Upper lobe of left lung (tissue), 6 donors: ENCODE measurements at places on chromosomes 12 and 14. TPM values are rescaled to one million over a fixed set of nuclear protein-coding genes. Genes with fewer than 3 reads are reported as not detected.
A peak's percentile ranks its signal among the peaks of the same experiment; 100 is the strongest.

The ELK3 gene
- 38.4 TPM for total RNA-seq

The SMOC1 gene
- total RNA-seq, result not detected

The SLC5A8 gene
- total RNA-seq, result 8.8 TPM

The CSAD gene
- total RNA-seq, result 22.3 TPM

- DNase-seq, result no peak
- no peaks in the 10 kb centered on the region for H3K4me1 ChIP-seq
- H3K27me3 ChIP-seq, result no peaks in the 10 kb centered on the region
- H3K4me3 ChIP-seq, result no peak overlapping the region
- no peak overlapping the region for H3K27ac ChIP-seq
- H3K36me3 ChIP-seq, result no peaks in the 10 kb centered on the region
Measured at GRCh38 chr12:69679119-69679518, 20.0 kb downstream of the BEST3 start.

- no peak for DNase-seq
- H3K27ac ChIP-seq, result peak overlapping the region; percentile 92
- peaks cover 53% of the 10 kb centered on the region for H3K4me1 ChIP-seq
- peak overlapping the region; percentile 99 for H3K4me3 ChIP-seq
- H3K36me3 ChIP-seq, result peaks cover 35% of the 10 kb centered on the region
- no peaks in the 10 kb centered on the region for H3K27me3 ChIP-seq
Measured at GRCh38 chr12:48681399-48681709, 684 bp downstream of the KANSL2 start.

DNA sequence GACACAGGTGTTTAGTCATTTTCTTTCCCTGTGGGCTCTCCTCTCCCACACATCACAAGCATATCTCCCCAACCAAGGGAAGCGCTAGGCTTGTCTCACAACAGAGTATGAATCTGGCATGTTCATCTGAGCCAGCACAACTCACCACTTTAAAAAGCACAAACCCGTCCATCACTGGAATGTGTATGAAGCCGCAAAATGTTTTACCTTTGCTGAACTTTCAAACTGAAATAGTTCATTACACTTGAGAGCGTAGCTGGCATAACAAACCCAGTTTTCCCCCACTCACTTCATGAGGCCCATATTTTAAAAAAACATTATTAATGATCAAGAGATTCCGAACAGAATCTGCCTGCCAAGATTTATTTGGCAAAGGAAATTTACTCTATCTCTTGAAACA lies 15.8 kb downstream of the NID2 start:
- H3K27ac ChIP-seq, result peak overlapping the region; percentile 27
- DNase-seq, result no peak
- no peak overlapping the region for H3K4me3 ChIP-seq
- H3K27me3 ChIP-seq, result no peaks in the 10 kb centered on the region
- peaks cover 6% of the 10 kb centered on the region for H3K4me1 ChIP-seq
- H3K36me3 ChIP-seq, result no peaks in the 10 kb centered on the region

DNA sequence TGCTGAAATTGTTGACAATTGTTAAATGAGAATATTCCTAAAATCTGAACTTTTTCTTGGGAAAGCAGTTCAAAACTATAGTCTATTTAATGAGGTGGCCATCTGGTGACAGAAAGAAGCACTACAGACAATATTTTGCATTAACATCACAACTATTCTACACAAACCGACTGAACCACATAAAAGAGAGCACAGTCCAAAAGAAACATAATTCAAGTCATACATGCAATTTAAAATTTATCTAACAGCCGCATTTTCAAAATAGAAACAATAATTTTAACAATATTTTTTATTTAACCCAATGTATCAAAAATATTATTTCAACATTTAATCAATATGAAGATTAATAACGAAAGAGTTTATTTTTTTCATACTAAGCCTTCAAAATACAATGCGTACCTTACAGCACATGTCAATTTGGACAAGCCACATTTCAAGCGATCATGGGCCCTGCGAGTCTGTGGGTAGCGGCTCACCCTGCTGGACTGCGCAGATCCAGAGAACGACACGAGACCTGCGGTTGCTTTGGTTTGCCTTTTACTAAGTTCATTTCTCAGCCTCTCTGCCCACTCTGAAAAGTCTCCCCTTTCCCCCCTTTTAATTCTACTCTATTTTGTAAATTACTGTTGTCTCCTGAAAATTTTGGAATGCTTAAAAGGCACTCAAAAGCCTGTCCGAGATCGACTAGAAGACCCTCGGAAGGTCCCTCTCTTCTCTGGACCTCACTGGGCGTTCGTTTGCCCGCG lies 947 bp upstream of the LRRC9 start:
- H3K36me3 ChIP-seq, result no peaks in the 10 kb centered on the region
- peaks cover 4% of the 10 kb centered on the region for H3K27me3 ChIP-seq
- peaks cover 5% of the 10 kb centered on the region for H3K4me1 ChIP-seq
- H3K4me3 ChIP-seq, result peak overlapping the region; percentile 48

DNA sequence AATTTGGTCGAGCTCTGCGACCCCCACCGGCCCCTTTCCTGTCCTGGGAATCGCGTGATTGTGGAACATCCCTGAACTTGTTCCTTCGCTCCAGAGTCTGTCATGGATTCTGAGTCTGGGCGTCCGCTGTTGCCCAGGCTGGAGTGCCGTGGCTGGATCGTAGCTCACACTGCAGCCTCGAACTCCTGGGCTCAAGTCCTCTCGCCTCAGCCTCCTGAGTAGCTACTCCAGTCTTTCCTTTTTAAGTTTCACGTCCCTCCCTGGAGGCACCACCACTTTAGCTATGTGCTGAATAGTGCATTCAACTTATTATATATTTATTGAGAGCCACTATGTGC lies 698 bp downstream of the ACOT6 start:
- no peak for DNase-seq
- H3K36me3 ChIP-seq, result no peaks in the 10 kb centered on the region
- no peaks in the 10 kb centered on the region for H3K4me1 ChIP-seq
- peak overlapping the region; percentile 56 for H3K4me3 ChIP-seq

DNA sequence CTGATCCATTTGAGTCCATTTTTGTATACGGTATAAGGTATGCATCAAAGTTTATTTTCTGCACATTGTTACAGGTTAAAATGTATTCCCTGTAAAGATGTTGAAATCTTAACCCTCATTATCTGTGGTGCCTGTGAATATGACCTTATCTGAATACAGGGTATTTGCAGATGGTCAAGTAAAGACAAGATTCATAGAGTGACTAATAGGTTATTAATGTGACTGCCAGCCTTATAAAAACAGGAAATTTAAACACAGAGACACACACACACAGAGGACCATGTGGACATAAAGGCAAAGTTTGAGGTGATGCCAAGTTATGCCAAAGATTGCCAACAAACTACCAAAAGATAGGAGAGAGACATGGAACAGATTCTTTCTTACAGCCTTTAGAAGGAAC lies 347.2 kb upstream of the DCN start:
- H3K4me1 ChIP-seq, result no peaks in the 10 kb centered on the region
- no peak overlapping the region for H3K27ac ChIP-seq
- no peaks in the 10 kb centered on the region for H3K27me3 ChIP-seq
- no peak for DNase-seq
- H3K36me3 ChIP-seq, result no peaks in the 10 kb centered on the region

DNA sequence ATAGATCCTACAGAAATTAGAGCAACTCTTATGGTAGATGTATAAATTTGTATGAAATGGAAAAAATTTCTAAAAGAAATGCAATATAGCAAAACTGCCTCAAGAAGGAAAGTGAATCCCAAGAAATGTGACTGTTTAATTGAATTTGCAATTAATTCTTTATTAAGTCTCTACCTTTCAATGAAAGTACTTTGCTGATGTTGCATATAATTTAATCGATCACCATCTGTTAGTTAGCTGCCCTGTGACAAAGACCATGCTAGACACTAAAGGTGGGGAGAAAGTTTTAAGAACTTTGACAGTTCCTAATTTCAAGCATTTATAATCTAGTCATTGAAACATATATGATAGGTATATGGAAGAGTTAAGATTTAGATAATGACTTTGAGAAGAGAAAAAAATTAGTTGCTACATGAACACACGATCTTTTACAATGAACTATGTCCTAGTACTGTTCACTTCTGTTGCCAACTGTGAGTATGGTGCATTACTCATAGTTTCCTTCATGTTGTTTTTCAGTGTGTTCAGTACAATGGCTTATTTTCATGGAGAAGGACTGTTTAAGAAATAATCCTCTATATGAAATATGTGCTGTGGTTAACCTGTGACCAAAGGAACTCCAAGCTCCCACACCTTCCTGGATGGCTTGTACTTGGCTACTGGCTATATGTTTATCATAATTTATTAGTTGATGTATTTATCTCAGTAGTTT lies 128.4 kb downstream of the METTL25 start:
- no peak overlapping the region for H3K27ac ChIP-seq
- no peaks in the 10 kb centered on the region for H3K36me3 ChIP-seq
- no peaks in the 10 kb centered on the region for H3K27me3 ChIP-seq
